ENCODE measurements at places on chromosomes 11 and 22. TPM values are rescaled to one million over a fixed set of nuclear protein-coding genes. Genes with fewer than 3 reads are reported as not detected.
A peak's percentile ranks its signal among the peaks of the same experiment; 100 is the strongest.

DNA sequence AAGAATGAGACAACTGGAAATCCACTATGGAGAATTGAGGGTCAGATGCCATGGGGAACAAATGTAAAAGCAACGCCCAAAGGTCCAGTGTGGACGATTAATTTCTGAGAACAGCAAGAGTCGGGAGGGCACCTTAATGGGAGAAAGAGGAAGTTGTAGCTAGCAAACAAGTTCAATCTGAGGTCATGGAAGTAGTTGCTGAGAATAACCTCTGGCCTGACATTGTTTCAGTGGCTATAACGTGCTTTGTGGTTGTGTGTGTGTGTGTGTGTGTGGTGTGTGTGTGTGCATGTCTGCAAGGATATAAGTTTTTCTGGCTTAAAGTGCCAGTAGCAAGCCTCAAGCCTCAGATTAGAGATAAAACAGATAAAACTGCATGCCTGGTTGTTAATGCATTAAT, 1630.1 kb upstream of the TENM4 start:
- DNase-seq = no peak

DNA sequence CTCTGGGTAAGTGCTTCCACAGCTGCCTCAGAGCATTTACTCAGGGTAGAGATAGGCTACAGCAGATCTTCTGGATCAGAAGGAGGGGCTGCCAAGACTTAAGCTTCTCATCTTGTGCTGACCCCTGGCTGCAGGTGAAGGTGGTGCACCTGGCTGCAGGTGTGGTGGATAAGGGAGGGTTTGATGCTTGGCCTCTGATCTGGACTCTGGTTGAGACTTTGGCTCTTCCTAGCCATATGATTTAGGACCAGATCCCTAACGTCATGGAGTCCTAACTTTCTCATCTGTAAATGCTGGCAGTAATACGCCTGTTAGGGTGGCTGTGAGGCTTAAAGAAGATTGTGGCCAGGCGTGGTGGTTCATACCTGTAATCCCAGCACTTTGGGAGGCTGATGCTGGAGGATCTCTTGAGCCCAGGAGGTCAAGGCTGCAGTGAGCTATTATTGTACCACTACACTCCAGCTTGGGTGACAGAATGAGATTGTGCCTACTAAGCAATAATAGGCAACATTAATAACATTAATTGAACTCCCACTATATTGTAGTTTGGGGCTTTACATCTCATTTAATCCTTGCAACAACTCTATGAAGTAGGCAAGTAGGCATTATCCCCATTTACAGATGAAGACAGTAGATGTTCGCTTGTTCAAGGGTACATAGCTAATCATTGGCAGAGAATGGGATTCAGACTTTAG, 10.7 kb downstream of the DTX4 start:
- peak; percentile 55 for DNase-seq

DNA sequence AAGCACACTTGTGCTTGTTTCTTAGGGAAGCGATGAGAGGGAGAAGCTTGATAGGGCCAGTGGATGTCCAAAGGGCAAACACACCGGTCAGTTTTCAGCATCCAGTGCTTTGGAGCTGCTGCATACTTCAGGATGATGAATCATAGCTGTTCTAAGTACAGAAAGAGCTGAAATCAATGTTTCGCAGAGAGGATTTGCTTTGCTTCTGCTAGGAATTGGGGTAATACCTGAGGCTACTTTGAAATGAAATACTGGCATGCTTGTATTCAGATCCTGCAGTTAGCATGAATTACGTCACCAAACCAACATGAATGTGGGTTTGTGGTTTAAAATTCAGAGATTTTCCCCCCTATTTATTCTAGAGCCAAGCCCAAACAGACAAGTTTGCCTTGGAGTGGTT, 41.7 kb upstream of the SC5D start:
- no peak for DNase-seq

DNA sequence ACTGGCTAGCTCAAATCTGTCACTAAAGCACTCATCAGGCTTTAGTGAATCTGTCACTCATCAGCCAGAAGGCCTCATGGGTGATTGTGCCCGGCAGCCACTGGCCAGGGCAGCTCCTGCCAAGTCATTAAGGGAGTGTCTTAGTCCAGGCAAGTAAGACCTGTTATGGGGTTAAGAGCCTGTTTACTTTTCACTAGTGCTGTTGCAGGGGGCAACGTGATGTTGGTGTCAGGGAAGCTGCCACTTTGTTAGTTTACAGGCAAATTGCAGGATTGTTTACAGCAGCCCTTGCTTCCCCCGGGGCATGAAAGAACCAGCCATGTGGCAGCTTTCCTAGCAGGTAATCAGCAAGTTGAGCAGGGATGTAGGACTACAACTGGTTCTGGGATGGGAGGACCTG, 155.6 kb upstream of the NCAM1 start:
- DNase-seq = no peak

GRCh38 chr11:2273311-2273710, 2.9 kb upstream of the ASCL2 start:
- DNase-seq = no peak

DNA sequence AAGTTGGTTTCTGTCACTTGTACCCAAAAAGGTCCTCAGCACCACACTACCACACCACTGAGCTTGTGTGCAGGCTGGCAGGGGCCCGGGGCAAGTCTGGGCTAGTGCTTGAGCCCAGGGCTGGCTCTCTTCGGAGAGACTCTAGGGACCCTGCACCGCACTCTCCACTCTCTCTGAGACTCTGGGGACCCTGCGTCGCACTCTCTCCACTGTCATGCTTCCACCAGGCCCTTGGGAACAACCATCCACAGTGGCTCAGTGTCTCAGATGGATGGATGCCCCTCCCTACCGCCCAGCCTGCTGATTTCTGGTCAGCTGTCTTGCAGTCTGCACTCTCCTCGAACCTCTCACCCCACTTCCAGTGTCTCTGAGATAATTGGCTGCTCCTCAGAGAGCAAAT, 2.0 kb upstream of the SBF1 start:
- no peak for DNase-seq

GRCh38 chr11:87463486-87464102, 425.9 kb downstream of the TMEM135 start:
- DNase-seq = peak; percentile 12

DNA sequence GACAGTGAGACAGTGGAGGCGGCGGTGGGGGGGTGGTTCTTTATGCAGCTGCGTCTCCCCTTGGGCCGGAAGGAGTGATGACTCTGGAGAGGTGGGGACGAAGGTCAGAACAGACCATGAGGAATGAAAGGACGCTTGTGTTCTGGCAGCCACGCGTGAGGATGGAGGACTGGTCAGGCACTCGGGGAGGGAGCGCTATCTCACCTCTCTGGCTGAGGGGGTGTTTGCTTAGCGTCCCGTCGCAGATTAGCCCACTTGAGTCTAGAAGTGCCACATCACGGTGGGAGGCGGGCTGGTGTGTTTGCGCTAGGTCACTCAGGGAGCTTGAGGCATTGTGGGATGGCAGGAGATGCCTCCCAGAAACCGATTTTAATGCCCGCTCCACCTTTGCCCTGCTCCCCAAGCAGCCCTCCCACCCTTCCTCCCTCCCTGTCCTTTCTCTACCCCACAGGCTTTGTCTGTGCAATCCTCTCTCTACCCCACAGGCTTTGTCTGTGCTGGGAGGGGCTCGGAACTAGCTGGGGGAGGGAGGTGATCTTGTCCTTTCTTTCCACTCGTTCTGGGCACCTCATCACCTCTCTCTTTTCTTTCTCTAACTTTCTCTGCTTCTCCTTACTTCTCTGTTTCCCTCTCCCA, 97.8 kb downstream of the PKNOX2 start:
- no peak for DNase-seq

DNA sequence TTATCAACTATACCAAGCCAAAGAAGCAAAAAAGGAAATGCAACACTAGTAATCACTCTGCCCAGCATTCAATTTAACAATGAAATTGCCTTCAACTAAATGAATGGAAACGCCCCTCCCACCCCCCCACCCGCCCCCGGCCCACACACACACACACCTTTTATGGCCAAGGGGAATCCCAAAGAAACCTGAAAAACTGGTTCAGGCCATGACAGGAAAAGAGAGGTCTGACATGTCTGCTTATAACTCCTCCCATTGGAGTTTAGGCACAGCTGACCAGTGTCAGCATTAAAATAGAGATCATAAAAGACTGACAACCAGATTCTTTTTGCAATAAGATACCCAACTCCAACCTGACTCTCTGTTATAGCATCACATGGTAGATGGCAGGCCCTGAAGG, 42.6 kb downstream of the ACER3 start:
- DNase-seq = peak; percentile 42

GRCh38 chr11:56624661-56625110, 10.0 kb upstream of the OR5M1 start:
- DNase-seq = peak; percentile 51

GRCh38 chr11:75571625-75572024, 9.6 kb downstream of the SERPINH1 start:
- DNase-seq = no peak

DNA sequence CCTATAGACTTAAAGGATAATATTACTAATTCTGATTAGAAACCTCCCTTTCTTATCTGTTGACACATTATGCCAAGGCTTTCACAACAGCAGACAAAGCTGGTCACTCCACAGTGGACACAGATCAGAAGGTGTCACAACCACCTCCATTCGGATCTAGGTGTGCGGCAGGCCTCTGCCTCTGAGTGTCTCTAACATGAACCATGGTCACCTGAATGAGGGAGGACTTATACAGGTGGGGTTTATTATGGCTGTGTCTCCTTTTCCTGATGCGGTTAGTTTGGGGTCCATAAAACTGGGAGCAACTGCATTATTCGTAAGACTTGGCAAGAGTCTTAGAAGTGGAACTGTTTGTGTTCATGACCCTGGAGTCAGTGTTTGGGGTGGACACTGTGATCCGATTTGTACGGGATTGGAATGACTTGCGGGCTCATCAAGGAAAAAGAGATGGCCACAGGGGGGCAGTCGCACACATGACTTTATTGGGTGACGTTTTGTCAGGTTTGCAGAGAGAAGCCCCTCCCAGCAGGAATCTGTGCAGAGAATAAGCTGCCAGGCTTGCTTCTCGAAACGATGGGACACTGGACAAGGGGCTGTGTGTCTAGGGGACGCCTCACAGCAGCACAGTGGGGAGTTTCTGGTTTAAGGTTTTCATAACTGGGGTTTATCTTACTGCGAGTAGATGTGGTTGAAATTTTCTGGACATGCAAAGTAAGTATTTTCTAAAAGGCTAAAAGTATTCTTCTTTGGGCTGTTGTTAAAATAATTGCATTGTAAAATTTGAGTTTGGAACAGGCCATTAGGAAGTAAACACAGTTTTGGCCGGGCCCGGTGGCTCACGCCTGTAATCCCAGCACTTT, 90.6 kb downstream of the GAB4 start:
- DNase-seq = peak; percentile 68

DNA sequence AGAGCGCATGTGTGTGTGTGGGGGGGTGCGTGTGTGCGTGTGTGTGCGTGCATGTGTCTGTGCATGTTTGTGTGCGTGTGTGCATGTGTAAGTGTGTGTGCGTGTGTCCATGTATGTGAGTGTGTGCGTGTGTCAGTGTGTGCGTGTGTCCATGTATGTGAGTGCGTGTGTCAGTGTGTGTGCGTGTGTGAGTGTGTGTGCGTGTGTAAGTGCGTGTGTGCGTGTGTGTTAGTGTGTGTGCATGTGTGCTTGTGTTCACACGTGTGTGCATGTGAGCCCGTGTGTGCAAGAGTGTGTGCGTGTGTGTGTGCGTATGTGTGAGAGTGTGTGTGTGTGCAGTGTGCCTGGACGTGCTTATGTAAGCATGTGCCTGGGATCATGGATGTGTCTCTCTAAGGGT, 14.7 kb upstream of the APOL6 start:
- no peak for DNase-seq

GRCh38 chr11:114379394-114380069, 20.8 kb downstream of the C11orf71 start:
- DNase-seq = no peak

GRCh38 chr11:2301631-2302305, at the start of the genes C11orf21 and TSPAN32:
Gene C11orf21 (minus strand): TSS chr11:2301918. CDS start chr11:2301808, 110 bp downstream.
Gene TSPAN32 (plus strand): TSS chr11:2302013. CDS start chr11:2302150, 137 bp downstream.
- no peak for DNase-seq

DNA sequence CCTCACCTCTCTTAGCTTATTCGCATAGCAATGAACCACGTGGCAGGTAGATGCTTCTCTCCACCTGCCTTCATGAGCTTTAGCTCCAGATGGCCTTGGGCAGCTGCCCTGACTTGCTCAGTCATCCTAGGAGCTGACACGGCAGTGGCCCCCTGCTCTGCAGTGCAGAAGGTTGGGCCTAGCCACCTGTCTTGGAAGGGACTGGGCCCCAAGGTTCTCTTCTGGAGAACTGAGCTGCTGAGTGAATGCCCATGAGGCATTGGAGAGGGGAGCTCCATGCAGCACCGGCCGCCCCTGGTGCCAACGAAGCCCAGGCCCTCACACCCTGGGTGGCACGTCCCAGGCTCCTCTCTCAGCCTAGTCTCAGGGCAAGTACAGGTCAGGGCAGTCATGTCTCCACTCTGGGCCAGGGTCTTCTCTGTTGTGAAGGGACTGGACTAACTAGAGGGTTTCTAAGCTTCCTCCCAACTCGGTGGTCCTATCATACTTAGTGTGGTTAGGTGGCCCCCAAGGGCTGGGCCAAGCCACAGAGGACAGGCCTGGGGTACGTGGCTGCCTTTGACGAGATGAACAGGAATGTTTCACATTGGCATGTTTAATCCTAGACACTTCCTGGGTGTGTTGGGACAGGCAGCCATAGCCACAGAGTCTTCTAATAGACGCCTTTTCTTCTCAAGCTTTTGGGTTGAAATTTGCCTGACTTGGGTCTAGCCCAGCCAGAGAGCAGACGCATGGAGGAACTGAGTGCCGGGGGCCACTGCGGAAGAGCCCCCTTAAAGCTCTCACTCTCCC, 47.9 kb downstream of the ALX4 start:
- no peak for DNase-seq

DNA sequence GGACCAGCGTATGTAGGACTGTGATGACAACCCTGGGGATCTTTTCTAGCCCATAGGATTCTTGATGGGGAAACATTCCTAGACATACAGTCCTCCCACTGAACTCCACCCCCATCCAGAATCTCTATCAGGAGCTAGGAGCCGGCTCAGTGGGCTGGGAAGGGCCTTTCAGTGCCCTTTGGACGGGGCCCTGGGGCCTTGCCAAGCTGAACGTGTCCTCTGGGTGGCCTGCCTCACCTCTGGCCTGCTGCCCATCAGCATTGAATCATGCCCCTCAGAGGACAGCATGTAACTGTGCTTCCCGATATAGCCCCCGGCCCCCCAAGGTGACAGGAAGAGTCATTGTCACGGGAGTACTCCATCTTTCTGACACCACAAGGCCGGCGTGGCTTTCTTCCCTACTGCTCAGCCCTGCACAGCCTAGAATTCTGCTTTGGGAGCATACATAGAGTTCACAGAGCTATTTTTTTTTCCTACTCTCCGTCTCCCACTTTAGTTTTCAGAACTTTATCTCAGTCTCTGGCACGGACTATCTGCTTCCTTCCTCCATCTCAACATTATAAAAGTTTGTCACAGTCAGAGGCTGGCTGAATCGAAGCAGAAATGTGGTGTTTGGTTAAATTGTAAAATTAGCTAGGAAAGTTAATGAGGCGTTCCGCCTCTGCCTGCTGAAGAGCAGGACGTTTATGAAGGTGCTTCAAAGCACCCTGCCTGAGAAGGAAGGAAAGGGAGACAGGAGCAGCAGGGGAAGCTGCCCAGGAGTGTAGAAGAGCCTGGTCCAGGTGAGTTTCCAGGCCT, 111.9 kb downstream of the ZBTB16 start:
- no peak for DNase-seq

- peak; percentile 75 for DNase-seq
Measured at GRCh38 chr11:72676861-72677341, 2.7 kb upstream of the PDE2A start.

The PRPF19 gene
- total RNA-seq = 129 TPM

The UBQLN3 gene
- not detected for total RNA-seq

The ROBO4 gene
- not detected for total RNA-seq

The HBG2 gene
- not detected for total RNA-seq

The C11orf42 gene
- total RNA-seq = not detected

The EXPH5 gene
- total RNA-seq = 14.0 TPM
